Spleen (tissue), 13 donors: ENCODE measurements at places on chromosomes 5 and 9.

DNA sequence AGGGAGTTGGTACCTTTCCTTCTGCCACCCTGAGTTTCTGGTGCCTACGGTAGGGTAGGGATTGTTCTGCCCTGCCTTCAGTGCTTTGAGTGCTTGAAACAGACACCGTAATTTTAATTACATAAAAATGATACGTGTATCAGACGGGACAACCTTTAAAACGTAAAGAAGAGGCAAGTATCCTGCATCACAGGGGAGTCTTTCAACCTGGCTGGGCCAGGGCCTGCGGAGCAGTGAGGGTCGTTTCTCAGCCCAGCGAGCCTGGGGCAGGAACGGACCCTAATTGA is 483 bp upstream of the DAB2IP start:
- no peak for DNase-seq

GRCh38 chr5:145975361-145976066 is 39.1 kb downstream of the SH3RF2 start:
- DNase-seq, result no peak

GRCh38 chr5:77518304-77518703 is 26.2 kb upstream of the WDR41 start:
- no peak for DNase-seq

GRCh38 chr5:39720136-39720535 is 295.4 kb upstream of the DAB2 start:
- DNase-seq, result no peak

DNA sequence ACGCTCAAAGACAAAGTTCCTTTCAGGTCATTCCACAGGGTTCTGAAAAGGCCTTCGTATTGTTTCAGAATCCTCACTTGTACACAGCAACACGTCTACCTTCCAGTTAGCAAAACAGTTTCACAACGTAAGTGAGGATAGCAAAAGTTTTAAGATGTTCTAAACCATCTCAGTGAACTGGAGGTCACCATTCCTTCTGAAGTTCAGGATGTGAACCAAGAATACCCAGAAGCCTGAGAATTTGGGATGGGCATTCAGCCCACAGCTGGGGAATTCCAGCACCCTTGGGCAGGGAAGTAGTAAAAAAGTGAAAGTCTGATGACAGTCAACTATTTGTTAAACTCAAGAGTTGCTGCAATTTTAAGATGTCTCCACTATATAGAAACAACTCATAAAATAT is 224.5 kb downstream of the BNC2 start:
- DNase-seq, result no peak
